M059J (cell line): ENCODE measurements at places on chromosomes 3 and 15.

GRCh38 chr15:100690032-100690794, 87.8 kb downstream of the ASB7 start:
- DNase-seq = no peak

GRCh38 chr3:194588236-194588635, 45.0 kb downstream of the TMEM44 start:
- DNase-seq = no peak

GRCh38 chr3:114624047-114624445, 330.2 kb downstream of the TIGIT start:
- peak; percentile 84 for DNase-seq

DNA sequence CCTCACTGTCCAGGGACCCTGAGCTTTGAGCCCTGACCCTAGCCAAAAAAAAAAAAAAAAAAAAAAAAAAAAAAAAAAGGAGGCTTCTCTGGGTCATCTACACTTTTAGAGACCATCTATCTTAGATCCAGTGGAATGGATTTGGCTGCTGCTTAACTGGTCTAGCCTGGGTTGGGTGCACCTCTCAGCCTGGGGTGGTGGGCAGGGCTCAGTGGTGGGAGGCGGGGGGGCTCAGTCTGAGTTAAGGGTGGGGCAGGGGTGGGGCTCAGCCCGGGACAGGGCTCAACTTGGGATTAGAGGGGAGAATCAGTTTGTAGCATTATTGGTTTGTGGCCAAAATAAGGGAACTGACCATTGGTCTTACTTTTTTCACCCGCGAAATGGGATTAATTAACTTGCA, 139.2 kb downstream of the TPRA1 start:
- no peak for DNase-seq

GRCh38 chr15:51348688-51349087, 7.2 kb downstream of the GLDN start:
- DNase-seq = peak; percentile 15

- peak; percentile 76 for DNase-seq
These were observed 6.1 kb downstream of the IL17RD start for GRCh38 chr3:57158813-57159738.

DNA sequence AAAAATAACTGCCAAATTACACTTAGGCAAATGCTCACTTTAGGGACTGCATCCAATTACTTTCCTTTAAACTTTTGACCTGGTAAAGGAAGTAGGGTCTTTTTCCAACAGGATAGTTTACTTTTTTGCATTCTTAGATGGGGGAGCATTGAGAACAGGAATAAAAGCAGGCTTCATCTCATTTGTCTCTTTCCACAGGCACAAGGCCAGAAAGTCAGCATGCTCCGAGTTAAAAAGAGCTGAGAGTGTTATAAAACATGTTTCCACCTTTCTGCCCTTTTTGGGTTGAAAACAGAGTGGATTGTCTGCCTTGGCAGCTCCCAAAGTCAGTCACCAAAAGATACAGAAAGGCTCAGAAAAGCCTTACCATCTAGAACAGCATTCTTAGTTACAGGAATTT, 404.9 kb upstream of the ALCAM start:
- no peak for DNase-seq

DNA sequence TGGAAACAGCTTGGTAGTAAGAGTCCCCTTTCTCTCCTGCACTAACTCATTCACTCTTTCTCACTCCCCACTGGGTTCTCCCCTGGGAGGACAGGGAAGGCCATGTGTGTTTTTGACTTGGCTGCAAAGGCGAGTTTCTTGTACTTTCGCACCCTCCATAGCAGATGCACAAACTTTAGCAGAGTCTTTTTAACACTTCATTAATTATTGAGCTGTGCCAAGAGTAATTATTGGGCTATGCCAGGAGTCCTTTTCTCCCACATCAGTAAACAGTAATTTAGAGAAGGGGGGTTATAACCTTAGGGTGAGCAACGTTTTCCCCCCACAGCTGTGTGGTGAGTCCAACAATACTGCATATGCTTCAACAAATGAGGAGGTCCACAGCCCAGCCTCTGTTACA, 224.4 kb upstream of the ATP11B start:
- no peak for DNase-seq

DNA sequence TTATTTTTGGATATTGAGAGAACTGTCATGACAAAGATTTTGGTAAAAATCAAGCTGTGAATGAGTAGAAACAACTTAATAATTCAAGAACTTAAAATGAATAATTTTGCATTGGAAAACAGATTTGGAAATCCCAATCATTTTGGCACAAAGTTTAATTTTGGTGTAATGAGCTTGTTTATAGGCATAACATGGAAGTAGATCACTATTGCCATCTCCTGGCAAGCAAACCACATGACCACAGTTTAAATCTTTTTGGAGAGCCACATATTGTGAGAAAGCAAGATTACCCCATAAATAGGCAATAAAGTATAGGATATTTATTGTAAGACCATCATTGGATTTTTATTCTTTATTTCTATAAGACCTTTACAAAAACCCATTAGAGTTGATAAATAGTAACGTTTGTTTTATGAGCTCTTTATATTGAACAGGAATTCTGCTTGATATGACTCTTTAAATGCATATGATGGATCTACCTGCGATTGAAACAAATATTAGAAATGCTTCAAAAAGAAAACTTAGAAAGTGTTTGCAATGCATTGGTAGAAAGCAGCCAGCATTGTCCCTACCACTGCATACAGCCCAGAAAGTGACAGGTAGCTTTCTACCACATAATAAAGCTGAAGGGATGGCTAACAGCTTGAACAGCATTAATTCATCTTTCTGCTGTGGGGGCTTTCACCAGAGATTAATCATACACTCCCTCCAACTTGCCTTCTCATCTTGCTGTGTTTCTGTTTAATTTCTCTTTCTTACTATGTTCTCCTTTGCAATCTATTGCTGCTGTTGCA, 766.8 kb downstream of the TBL1XR1 start:
- peak; percentile 60 for DNase-seq

DNA sequence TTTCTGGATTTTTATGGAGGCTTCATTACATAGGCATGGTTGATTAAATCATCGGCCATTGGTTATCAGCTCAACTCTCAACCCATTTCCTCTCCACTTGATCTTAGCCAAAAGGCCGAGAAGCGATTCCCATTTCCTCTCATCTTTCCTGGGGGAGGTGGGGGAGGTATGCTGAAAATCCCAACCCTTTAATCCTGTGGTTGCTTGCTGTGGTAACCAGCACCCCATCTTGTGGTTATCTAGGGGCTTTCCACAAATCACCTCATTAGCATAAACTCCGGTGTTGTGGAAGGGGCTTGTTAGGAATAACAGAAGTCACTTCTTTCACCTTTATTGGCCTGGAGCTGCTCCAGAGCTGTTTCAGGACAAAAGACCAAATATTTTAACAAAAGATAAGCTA, 20.9 kb downstream of the PDE8A start:
- peak; percentile 65 for DNase-seq

DNA sequence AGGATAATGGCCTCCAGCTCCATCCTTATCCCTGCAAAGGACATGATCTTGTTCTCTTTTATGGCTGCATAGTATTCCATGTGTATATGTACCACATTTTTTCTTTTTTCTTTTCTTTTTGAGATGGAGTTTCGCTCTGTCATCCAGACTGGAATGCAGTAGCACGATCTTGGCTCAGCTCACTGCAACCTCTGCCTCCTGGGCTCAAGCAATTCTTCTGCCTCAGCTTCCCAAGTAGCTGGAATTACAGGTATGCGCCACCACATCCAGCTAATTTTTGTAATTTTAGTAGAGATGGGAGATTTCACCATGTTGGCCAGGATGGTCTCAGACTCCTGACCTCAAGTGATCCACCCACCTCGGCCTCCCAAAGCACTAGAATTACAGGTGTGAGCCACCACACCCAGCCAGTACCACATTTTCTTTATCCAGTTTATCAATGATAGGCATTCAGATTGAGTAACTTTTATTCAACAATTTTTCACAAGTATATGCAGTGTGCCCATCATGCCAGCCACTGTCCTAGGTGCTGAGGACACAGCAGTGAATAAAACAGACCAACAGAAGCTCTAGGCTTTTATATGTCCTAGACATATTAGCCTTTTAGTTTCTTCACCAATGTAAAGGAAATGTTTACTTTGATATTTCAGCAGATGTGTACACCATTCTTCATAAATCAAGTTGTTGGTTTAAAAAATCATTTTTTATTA, 815.2 kb downstream of the FHIT start:
- no peak for DNase-seq

- DNase-seq = no peak
These were observed 67.7 kb downstream of the CCNL1 start for GRCh38 chr3:157092230-157092629.

DNA sequence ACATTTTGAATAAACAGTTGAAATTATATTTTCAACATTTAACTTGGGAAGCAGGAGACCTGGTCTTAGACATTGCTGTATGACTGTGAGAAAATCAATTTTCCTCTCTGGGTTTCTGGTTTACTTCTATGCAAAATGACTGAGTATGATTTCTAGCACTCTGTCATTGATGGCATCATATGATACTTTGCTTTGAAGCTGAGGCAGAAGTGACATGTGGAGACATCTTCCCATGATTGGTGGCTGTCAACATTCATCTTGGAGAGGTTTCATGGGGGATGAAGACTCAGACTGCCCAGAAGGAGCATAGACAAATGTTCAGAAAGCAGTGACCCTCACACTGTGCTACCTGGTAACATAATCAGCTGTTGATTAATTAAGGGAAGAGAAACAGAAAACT, 477.9 kb downstream of the PDCD6IP start:
- DNase-seq = no peak

- no peak for DNase-seq
These were observed 394.5 kb downstream of the SHQ1 start for GRCh38 chr3:72453706-72454105.

GRCh38 chr3:101936419-101937356, 87.4 kb downstream of the NFKBIZ start:
- peak; percentile 95 for DNase-seq

- no peak for DNase-seq
These were observed 552.6 kb downstream of the NSUN3 start for GRCh38 chr3:94615275-94616065.

- peak; percentile 66 for DNase-seq
These were observed 45.2 kb upstream of the ABI3BP start for GRCh38 chr3:101038393-101038792.

DNA sequence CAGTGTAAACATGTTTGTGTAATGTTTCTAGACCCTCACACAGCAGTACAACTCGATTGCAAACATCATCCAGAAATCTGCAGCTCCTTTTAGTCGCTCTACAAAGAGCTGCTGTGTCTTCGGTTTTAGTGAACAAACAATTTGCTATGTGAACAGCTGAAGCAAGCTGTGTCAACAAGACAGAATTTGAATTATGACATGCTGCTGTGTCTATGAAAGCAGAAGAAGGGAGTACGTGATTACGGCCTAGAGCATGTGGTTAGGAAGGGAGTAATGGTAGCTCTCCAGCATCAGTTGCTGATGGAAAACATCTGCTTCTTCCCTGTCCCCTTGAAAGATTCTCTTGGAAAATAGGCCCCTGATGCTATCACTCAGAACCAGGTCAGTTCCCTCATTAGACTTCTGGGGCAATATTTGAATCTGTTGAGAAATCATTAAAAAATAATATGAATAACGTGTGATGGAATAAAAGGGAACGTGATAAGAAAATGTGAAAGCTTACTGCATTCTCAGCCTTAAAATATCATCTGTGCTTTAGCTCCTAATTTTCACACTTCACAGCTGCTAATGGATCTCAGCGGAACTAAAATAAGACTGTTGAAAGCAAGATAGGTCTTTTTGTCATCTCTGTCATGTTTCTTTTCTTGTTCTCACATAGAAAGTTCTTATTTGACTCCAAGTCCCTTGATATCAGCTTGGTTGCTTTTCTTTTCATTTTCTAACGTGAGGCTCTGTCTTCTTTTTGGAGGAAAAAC, 891.5 kb downstream of the ROBO2 start:
- no peak for DNase-seq

DNA sequence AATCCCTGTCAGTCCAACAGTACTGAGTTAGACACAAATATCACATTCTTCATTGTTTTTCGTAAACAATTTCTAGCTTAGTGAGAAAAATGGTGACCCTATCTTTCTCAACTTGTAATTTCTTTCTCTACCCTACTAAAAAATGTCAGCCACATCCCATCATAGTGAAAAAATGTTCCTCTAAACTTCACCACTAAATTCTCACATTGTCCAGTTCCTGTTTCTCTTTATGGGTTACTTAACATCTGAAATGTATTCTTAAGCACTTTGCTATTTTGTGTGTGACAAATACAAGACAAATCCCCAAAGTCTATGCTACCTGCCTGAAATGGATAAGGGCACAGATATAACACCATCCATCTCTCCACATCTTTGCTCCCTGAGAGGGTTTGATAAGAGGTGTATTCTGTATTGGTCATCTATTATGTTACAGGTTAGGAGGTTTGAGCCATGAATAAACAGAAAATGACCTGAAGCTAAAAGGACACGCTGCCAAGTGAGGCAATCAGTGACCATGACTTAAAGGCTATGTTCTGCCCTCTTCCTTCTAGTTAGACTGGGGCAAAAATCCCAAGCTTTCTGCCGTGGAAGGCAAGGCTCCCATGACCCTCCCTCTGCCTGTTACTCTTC, 118.2 kb downstream of the GADL1 start:
- DNase-seq = no peak

- no peak for DNase-seq
These were observed 22.0 kb downstream of the SMAD6 start for GRCh38 chr15:66723826-66724731.

DNA sequence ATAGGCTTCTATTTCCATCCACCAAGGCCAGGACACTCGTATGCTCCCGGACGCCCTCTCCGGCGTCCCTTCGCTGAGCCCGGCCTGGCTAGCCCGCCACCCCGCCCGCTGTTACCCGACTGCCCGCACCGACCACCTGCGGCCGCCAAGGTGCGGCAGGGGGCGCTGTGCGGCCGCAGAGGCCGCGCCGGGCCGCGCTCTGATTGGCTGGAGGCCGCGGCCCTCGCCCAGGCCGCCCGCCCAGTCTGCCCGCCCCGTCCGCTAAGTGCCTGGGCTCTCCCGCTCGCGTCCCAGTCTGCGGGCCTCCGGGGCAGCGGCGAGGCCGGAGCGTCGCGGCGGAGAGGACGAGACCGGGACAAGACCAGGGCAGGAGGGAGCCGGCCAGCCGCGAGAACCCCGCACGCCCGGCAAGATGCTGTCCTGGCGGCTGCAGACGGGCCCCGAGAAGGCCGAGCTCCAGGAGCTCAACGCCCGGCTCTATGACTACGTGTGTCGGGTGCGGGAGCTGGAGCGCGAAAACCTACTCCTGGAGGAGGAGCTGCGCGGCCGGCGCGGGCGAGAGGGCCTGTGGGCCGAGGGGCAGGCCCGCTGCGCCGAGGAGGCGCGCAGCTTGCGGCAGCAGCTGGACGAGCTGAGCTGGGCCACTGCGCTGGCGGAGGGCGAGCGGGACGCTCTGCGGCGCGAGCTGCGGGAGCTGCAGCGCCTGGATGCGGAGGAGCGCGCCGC, at the start of gene SYNM:
Gene SYNM (plus strand): TSS at position 293 of the 726 bp plus-strand sequence. CDS start 120 bp downstream, at position 413.
- peak; percentile 76 for DNase-seq

DNA sequence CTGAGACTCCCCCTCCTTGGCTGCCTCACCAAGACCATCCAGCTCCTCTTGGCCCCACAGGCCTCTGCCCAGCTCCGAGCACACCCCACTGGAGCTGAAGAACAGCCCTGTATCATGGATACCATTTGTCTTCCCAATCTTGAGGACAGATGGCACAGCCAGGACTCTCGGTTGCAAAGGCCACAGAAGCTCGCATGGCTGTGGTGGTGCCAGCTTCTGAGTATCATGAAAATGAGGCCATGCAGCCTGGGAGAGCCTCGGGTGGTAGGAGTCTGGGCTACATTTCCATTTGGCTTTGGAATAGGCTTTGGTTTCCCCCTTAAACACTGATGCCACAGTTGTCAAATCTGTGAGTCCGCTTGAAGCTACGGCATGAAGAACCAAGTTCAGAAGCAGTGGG, 106.6 kb downstream of the SEMA5B start:
- no peak for DNase-seq
